ENCODE measurements at places on chromosomes 11 and 22. TPM values are rescaled to one million over a fixed set of nuclear protein-coding genes. Genes with fewer than 3 reads are reported as not detected.
A peak's percentile ranks its signal among the peaks of the same experiment; 100 is the strongest.

- DNase-seq = no peak
Observed at GRCh38 chr11:79691445-79691844, 250.6 kb upstream of the TENM4 start.

Gene RAPSN
- total RNA-seq = 0.22 TPM

- DNase-seq = no peak
Observed at GRCh38 chr11:125192183-125192582, 27.6 kb downstream of the PKNOX2 start.

- no peak for DNase-seq
Observed at GRCh38 chr22:32708830-32709229, 92.7 kb upstream of the TIMP3 start.

Gene MS4A6A
- not detected for total RNA-seq

GRCh38 chr11:69605737-69606526, 35.0 kb upstream of the CCND1 start:
- DNase-seq = no peak

DNA sequence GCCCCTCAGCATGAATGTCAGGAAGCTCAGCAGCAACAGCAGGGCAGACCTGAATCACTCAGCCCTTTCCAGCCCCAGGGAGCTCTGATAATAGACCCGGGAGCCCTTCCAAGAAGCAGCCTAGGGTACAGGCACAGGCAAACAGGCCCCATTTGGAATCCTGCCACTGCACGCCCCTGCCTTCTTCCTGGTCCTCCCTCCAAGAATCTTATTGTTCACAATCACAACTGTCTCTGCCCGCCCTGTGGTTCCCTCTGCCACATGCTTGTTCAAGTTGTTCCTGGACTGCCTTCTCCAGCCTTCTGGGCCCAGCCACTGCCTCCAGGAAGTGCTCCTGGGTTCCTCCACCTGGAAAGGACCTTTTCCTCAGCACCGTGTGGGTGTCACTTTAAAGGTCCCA, 54.6 kb downstream of the LRRC32 start:
- DNase-seq = no peak

Gene SNX32
- 2.7 TPM for total RNA-seq

Gene TP53AIP1
- total RNA-seq = not detected

GRCh38 chr11:44813401-44813800, 86.6 kb downstream of the TSPAN18 start:
- no peak for DNase-seq

Gene ATG16L2
- total RNA-seq = 91.1 TPM

Gene OR10A2
- not detected for total RNA-seq

DNA sequence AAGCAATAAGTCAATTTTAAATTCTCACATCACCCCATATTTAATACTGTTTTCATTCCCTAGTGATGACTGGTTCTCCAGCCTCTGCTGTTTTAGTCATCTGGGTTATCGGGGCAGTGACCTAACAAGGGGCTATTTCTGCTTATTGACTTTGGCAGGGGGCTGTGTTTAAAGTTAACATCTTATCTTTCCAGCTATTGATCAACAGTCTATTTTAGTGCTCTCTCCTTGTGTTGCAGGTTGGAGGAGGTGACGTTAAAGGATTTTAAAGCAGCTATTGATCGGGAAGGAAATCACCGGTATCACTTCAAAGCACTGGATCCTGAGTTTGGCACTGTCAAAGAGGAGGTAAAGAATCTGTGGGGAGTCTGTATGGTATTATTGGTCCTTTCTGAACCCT, 7.7 kb upstream of the DLAT start:
- no peak for DNase-seq

GRCh38 chr11:29916040-29916439, 100.8 kb downstream of the KCNA4 start:
- DNase-seq = no peak

Gene BIRC2
- 33.7 TPM for total RNA-seq

DNA sequence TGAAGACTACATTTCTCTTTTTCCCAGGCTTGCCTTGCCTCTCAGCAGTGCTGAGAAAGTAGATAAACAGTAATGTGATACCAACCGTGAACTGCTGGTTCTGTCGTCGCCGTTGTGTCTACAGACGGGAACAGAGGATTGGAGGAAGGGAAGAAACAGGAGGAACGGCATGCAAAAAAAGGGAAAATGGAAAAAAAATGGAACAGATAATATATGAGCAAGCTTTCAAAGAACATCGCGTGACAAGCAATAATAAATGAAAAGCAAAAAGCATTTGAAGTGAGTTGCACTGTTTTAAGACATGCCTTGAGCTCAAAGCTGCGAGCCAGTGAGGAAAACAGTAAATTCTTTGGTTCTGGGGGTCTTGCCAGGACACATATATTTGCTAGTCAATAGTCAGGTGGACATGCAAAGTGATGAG, 305.9 kb downstream of the CADM1 start:
- DNase-seq = no peak

DNA sequence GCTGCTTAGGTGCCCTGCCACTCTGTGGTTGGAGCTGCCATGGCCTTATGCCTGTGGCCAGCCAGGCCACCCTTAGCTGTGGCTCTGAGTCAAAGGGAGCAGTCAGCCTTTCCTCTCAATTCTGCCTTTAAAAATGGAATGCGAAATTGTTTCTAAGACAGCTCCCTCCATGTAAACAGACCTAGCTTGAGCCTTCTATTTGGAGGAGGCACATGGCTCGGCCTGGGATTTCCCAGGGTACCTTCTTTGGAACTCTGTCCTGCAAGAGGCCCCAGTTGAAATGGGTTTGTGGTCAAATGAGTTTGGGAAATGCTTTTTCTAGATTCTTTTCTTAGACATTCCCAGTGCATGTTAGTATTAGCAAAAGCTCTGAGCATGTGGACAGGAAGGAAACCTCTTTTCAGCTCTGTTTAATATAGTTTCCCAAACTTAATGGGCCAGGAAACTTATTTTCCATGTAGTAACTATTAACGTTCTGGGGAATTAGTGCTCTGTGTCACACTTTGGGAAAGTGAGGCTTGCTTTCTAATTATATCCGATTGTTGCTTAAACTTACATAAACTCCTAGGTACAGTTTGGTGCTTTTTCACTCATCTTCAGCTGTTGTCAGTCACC, 7.8 kb downstream of the PHOX2A start:
- no peak for DNase-seq

Gene GPHA2
- not detected for total RNA-seq

DNA sequence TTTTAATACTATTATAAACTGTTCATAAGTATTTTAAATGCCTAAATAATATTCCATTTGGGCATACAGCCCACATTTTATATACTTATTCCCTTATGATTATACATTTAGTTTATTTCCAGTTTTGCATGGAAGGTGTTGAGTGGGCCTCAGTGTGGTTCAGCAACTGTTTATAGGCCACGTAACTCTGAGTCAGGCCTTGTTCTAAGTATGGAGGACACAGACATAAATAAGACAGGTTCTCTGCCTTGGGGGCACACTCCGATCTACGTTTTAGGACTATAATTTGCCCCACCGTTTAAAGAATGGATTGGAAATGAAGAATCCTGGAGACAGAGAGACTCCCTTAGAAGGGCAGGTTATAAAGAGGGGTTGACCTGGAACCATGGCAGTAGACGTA, 212.2 kb upstream of the TBCEL start:
- no peak for DNase-seq

Gene F2
- not detected for total RNA-seq

Gene CHADL
- 0.21 TPM for total RNA-seq

Gene MFNG
- 106 TPM for total RNA-seq

GRCh38 chr11:119634301-119634700, 94.7 kb downstream of the NECTIN1 start:
- no peak for DNase-seq

GRCh38 chr11:12052676-12053605, 44.5 kb upstream of the DKK3 start:
- DNase-seq = peak; percentile 44

DNA sequence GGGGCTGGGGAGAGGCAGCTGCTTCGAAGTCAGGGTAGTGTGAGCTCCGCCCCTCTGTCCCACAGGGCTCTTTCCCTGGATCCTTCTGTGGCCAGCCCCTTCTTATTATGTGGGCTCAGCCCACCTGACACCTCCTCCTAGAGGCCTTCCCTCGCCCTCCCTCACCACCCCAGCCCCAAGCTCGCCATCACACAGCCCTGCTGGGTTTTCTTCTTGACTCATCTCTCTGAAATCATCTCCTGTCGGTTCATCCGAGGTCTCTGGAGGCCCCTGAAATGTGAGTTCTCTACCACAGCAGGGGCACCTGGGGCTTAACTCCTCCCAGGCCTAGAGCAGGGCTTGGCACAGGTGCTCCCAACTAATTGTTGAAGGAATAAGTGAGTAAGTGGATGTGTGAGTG, 65.2 kb downstream of the CACNA1I start:
- no peak for DNase-seq

DNA sequence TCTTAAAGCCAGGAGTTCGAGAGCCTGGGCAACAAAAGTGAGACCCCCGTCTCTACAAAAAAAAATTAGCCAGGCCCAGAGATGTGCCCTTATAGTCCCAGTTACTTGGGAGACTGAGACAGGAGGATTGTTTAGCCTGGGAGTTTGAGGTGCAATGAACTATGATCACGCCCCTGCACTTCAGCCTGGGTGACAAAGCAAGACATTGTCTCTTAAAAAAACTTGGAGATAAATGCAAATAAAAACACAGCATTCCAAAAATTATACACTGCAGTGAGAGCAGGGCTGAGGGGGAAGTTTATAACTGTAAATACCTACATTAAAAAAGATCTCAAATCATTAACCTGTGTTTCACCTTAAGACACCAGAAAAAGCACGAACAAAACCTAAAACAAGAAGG, 22.1 kb downstream of the AP2A2 start:
- no peak for DNase-seq

All from activated CD4-positive, alpha-beta memory T cell treated with anti-CD3 and anti-CD28 coated beads for 36 hours (primary cell).